ENCODE measurements at places on chromosomes 6 and 20. TPM values are rescaled to one million over a fixed set of nuclear protein-coding genes. Genes with fewer than 3 reads are reported as not detected.

GRCh38 chr6:153150371-153150751, 19.3 kb upstream of the RGS17 start:
- no peak overlapping the region for H3K4me3 ChIP-seq
- no peaks in the 10 kb centered on the region for H3K36me3 ChIP-seq
- no peaks in the 10 kb centered on the region for H3K27me3 ChIP-seq
- no peak for DNase-seq
- H3K4me1 ChIP-seq, result no peaks in the 10 kb centered on the region
- H3K27ac ChIP-seq, result no peak overlapping the region

GRCh38 chr20:3312940-3313682, 74.1 kb upstream of the SLC4A11 start:
- DNase-seq, result peak; percentile 82
- peaks cover 4% of the 10 kb centered on the region for H3K36me3 ChIP-seq
- H3K27ac ChIP-seq, result no peak overlapping the region
- peaks cover 13% of the 10 kb centered on the region for H3K4me1 ChIP-seq

DNA sequence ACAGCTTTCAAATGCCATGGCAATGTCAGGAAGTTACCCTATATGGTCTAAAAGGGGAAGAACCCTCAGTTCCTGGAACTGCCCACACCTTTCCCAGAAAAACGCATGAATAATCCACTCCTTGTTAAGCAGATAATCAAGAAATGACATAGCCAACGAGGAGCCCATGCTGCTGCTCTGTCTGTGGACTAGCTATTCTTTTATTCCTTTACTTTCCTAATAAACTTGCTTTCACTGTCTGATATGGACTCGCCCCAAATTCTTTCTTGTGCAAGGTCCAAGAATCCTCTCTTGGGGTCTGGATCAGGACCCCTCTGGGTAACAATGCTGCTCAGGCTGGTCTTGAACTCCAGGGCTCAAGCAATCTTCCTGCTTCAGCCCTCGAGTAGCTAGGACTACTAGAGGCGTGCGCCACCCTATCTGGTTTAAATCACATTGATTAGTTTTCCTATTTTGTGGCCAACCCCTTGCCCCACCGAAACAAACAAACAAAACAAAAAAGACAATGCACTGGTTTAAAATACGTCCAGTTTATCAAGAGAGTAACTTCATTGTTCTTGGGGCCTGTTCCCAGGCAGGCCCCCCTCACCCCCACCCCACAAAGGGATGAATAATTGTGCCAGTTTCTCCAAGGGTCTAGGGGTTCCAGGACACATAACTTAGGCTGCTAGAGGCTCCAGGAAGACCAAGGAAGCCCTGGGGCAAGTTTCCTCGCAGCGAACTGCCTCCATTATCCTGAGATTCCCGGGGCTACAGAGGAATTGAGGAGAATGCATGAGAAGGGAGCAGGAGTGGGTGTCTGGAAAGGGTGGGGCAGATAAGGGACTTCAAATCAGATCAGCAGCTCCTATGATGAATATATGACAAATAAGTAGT, 10.1 kb upstream of the AKAP12 start:
- no peak overlapping the region for H3K27ac ChIP-seq
- peaks cover 2% of the 10 kb centered on the region for H3K27me3 ChIP-seq
- H3K4me3 ChIP-seq, result no peak overlapping the region
- no peaks in the 10 kb centered on the region for H3K36me3 ChIP-seq
- no peak for DNase-seq

DNA sequence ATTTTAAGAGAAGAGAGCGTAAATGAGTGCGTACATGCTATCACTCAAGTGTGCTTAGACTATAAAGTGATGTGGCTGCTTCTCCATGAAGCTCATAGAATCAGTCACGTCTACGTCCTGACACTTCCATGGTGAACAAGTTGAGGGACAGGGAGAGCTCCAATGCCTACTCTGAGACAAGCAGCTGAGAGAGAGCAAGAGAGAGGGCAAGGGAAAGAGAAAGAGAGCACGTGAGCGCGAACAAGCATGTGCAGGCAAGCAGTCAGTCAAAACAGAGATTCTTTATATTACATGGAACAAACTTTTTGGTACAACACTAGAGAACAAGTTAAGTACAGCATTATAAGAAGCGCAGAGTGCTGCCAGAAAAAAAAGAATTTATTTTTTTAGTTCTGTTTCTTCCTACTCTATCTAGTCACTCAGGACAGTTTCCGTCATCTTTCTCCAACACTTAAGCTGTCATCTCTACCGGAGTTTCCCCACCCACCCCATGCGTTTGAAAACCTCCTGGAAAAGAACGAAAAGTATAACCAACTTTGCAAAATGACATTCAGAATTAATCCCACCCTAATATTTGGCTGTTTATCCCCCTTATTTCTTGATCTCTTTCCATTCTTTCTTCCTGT, 61.8 kb downstream of the EPB41L2 start:
- H3K4me3 ChIP-seq, result no peak overlapping the region
- no peaks in the 10 kb centered on the region for H3K27me3 ChIP-seq
- no peak overlapping the region for H3K27ac ChIP-seq

- no peaks in the 10 kb centered on the region for H3K4me1 ChIP-seq
- H3K4me3 ChIP-seq, result no peak overlapping the region
- H3K36me3 ChIP-seq, result no peaks in the 10 kb centered on the region
- DNase-seq, result no peak
These were observed 243.9 kb downstream of the LY86 start for GRCh38 chr6:6832439-6832838.

GRCh38 chr6:32126880-32127279, 1.2 kb downstream of the ATF6B start:
- peaks cover 19% of the 10 kb centered on the region for H3K36me3 ChIP-seq
- no peak overlapping the region for H3K4me3 ChIP-seq
- peaks cover 20% of the 10 kb centered on the region for H3K4me1 ChIP-seq
- no peak overlapping the region for H3K27ac ChIP-seq
- DNase-seq, result no peak
- no peaks in the 10 kb centered on the region for H3K27me3 ChIP-seq

- no peaks in the 10 kb centered on the region for H3K36me3 ChIP-seq
- no peak overlapping the region for H3K27ac ChIP-seq
- H3K4me3 ChIP-seq, result no peak overlapping the region
- peaks cover 38% of the 10 kb centered on the region for H3K27me3 ChIP-seq
- H3K4me1 ChIP-seq, result no peaks in the 10 kb centered on the region
These were observed 84.0 kb upstream of the SLC22A16 start for GRCh38 chr6:110560239-110561007.

DNA sequence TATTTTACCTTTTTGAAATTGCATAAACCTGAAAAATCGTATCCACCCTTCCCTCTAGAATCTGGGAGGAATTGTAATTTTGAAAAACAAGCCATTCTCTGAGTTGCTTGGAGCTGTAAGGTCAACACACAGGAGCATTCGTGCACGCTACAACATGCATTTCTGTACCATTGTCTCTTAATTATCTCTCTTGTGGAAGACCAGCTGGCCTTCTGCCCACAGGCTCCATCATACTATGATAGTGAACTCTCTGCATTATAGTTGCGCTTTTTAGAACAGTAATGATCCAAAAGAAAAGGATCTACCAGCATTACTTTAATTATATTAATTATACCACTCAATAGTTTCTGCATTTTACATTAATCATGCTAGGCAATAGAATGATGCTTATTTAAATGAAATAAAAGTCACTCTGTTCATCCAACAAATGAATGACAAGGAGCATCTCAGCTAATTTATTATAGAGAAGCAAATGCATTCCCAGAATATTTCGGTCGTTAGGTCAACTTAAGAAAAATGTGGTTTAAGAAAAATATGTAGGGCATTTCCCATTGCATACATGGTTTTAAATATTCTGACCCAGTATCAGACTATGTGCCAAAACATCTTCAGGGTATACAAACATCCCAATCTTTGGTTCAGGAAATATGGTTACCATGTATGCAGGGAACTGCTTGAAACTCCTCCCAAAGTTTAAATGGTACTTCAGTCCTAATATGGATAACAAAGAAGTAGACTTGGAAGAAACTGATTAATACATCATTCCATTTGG, 263.5 kb downstream of the TFAP2A start:
- H3K36me3 ChIP-seq, result no peaks in the 10 kb centered on the region
- H3K4me3 ChIP-seq, result no peak overlapping the region
- no peak overlapping the region for H3K27ac ChIP-seq
- no peak for DNase-seq
- no peaks in the 10 kb centered on the region for H3K27me3 ChIP-seq

DNA sequence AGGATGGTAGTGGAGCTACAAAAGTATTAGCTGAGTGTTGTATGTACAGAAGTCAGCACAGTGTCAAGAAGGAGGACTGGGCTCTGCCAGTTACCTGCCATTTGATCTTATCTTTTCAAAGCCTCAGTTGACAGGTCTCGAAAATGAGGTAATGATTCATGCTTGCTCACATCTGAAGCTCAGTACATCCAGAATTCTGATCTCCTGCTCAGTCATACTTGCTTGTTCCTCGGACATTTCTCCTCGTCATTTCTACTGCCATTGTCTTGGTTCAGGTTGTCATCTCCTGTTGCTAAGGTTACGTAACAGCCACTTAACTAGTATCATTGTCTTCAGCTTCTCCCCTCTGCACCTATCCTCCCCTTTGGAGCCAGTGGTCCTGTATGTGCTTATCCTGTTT, 89.5 kb downstream of the SLX4IP start:
- no peak for DNase-seq
- H3K4me1 ChIP-seq, result peaks cover 28% of the 10 kb centered on the region
- H3K36me3 ChIP-seq, result no peaks in the 10 kb centered on the region
- no peak overlapping the region for H3K27ac ChIP-seq
- H3K27me3 ChIP-seq, result no peaks in the 10 kb centered on the region

GRCh38 chr6:166614171-166614583, 12.9 kb downstream of the RPS6KA2 start:
- peak overlapping the region; percentile 58 for H3K27ac ChIP-seq
- DNase-seq, result no peak
- H3K4me3 ChIP-seq, result no peak overlapping the region
- peaks cover 33% of the 10 kb centered on the region for H3K4me1 ChIP-seq

DNA sequence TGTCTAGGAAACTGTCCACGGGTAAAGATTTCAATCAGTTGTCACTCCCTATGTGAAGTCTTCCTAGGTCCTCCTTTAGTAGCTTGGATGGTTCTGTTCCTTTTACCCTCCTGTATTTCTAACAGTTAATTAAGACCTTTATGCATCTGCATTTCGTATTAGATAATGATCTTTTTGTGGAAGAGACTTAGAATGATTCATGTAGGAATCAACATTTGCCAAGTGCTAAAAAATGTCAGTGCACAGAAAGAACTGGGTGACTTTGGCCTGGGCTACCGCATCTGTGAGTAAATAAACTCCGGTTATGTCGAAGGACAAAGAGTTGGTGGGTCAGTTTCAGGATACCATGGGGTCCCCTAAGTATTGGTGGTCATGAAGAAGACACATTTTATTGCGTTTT, 918.0 kb downstream of the TFAP2A start:
- H3K27ac ChIP-seq, result no peak overlapping the region
- H3K4me3 ChIP-seq, result no peak overlapping the region
- no peaks in the 10 kb centered on the region for H3K4me1 ChIP-seq
- no peaks in the 10 kb centered on the region for H3K36me3 ChIP-seq
- no peaks in the 10 kb centered on the region for H3K27me3 ChIP-seq
- no peak for DNase-seq

GRCh38 chr20:1265226-1265915, 723 bp upstream of the SNPH start:
- DNase-seq, result no peak
- no peak overlapping the region for H3K4me3 ChIP-seq
- no peaks in the 10 kb centered on the region for H3K36me3 ChIP-seq
- H3K4me1 ChIP-seq, result peaks cover 8% of the 10 kb centered on the region
- H3K27ac ChIP-seq, result no peak overlapping the region

- H3K36me3 ChIP-seq, result no peaks in the 10 kb centered on the region
- no peaks in the 10 kb centered on the region for H3K27me3 ChIP-seq
- DNase-seq, result no peak
- H3K27ac ChIP-seq, result no peak overlapping the region
- H3K4me1 ChIP-seq, result no peaks in the 10 kb centered on the region
These were observed 70.4 kb downstream of the ALDH5A1 start for GRCh38 chr6:24565196-24565595.

DNA sequence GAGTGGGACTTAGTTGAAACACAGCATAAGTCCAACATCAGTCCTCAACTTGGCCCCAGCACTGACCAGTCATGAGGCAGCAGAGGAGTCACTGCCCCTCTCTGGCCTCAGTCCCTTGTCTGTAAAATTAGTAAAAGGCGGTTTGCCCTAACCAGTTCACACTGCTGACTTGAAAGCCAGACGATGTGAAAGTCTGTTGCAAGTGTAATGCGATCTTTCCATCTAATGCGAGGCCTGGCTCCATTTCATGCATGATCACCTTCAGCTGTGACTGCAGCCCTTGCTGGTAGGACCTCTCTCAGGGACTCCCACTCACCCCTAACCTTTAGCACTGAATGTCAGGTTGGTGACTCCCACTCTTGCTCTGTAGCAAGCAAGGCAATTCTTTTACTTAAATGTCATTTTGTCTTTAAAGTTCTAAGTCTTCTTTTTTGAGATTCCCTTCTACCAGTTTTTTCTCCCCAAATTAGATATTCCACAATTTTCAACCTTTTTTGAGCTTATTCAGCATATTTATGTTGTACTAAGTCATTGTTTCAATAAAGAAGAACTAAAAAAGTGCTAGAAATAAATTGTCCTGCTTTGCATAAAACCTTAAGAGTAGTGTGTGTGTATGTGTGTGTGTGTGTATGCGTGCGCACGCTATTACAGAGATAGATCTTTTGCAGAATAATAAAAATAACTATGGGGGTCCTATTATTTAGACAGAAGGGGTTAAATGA, 245.5 kb downstream of the PACRG start:
- no peak overlapping the region for H3K4me3 ChIP-seq
- H3K27ac ChIP-seq, result no peak overlapping the region
- H3K36me3 ChIP-seq, result no peaks in the 10 kb centered on the region
- H3K27me3 ChIP-seq, result no peaks in the 10 kb centered on the region
- no peak for DNase-seq

GRCh38 chr6:16991981-16992629, 109.7 kb upstream of the STMND1 start:
- no peak overlapping the region for H3K27ac ChIP-seq
- no peak for DNase-seq
- no peaks in the 10 kb centered on the region for H3K4me1 ChIP-seq
- H3K36me3 ChIP-seq, result no peaks in the 10 kb centered on the region
- peaks cover 9% of the 10 kb centered on the region for H3K27me3 ChIP-seq

Gene SLCO4A1
- total RNA-seq, result 4.1 TPM

Gene MICB
- 25.9 TPM for total RNA-seq

Gene ZFP57
- not detected for total RNA-seq

Gene TGM2
- total RNA-seq, result 708 TPM

Gene OR12D3
- not detected for total RNA-seq

Gene DEFB124
- not detected for total RNA-seq

Gene PSORS1C1
- total RNA-seq, result 9.2 TPM

Gene DAAM2
- total RNA-seq, result 0.42 TPM

Gene BPI
- not detected for total RNA-seq

Gene BACH2
- 5.9 TPM for total RNA-seq

Gene SEL1L2
- total RNA-seq, result not detected

Gene TMEM30A
- total RNA-seq, result 213 TPM

Measured in endothelial cell of umbilical vein (primary cell).